ENCODE measurements at places on chromosomes 7 and 10.

DNA sequence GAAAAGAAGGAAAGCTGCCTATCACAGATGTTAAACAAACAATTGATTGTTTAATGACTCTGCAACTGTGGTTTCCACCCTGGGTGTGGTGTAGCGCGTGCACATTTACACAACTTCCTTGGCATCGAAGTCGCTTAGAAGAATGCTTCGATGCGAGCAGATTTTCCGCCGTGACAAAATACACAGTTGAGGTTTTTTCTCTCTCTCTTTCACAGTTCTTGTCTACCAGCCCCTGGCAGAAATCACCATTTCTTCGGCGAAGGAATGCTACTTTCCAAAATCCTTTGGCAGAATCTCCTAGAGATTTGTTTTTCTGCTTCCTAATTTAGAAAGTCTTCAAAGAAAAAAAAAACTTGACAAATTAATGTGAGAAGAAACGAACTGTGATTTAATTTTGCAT is 70.7 kb upstream of the C1QL3 start:
- DNase-seq, result no peak

DNA sequence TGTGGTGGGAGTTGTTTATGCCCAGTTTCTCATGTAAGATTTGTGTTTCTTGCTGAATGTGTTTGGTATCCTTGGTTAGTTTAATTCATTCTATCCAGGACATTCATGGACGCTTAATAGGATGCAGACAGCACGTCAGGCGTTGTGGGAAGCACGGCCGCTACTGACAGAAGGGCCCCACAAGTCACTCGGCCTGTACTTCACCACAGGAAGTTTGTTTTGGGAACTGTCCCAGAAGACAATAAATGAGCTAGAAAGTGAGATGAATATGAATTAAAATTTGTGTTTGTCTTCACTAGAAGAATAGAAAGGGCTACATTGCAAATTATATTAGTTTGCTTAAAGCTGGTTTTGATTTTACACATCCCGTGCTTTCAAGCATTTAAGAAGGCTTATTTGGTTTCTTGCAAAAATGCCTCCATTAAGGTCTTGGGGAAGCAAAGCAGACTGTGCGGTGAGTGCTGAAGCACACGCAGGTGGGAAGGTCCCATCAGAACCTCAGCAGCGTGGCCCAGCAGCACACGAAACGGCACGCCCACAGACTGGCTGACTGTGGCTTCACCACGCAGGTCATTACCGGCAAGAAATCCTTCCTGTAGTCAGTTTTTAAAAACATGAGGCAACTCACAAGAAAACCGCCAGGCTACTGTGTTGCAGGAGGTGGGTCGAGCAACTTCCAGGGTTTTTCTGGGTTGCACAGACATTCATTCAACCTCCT is 74.1 kb downstream of the VIPR2 start:
- DNase-seq, result no peak

GRCh38 chr7:37344886-37345579 is 103.6 kb downstream of the ELMO1 start:
- DNase-seq, result no peak

- DNase-seq, result no peak
Measured at GRCh38 chr10:122263971-122264370, 7.1 kb upstream of the BTBD16 start.

GRCh38 chr10:98610301-98610700 is 163.6 kb upstream of the HPS1 start:
- DNase-seq, result no peak

DNA sequence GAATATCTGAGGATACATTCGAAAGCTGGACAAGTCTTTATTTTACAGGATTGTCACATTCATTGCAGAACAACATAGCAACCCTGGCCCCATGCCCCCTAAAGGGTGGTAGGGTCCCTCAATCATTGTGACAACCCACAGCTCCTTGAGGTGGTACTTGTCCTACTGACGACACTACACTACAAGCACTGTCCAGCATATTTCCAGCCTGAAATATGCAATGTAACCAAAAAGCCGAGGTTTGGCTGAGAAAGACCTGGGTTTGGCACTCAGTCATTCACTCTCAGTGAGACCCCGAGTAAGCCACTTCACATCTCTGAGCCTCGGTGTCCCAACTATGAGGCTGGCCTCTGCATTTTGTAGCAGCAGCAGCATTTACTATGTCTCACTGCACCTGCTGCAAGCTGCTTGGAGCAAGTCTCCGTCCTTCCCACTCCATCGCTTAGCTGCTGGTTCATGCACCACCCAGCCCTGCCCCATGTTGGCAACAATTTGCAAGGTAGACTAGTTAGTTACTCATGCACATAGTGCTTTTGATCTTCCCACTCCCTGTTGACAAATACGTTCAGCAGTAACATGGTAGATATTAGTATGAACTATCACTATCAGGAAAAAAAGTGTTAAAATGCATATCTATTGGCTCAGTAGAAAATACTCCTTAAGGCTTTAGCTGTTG is 43.6 kb upstream of the TNPO3 start:
- no peak for DNase-seq

DNA sequence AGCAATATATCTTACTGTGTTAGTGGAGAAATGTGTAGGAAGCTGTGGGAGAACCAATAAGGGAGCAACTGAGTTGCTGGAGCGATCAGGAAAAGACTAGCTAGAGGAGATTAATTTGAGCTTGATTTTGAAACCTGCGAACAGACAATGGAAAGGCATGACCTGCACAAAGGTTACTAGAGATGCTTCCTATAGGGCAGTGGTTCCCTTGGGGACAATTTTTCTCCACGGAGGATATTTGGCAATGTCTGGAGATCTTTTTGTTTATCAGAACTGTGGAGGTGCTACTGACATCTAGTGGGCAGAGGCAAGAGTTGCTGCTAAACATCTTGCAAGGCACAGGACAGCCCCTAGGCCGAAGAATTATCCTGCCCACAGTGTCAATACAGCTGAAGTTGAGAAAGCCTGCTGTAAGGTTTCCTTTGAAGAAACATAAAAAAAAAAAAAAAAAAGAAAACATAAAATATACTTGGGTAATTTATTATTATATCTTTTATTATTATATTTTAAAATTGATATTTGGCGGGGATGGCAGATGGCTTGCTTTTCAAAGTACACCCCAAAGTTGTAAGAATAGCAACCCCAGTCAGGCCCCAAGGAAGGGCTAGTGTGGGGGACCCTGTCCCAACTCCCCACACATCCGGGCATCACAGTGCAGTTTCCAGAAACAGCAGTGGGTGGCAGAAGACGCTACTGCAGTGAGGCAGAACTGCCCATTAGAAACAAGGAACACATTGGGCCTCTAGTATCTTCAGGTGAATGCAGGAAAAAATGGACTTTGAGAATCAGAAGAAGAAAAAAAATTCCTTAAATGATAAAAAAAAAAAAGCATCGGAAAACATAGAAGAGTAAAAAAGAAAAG is 481.6 kb downstream of the SH2D4B start:
- DNase-seq, result no peak

DNA sequence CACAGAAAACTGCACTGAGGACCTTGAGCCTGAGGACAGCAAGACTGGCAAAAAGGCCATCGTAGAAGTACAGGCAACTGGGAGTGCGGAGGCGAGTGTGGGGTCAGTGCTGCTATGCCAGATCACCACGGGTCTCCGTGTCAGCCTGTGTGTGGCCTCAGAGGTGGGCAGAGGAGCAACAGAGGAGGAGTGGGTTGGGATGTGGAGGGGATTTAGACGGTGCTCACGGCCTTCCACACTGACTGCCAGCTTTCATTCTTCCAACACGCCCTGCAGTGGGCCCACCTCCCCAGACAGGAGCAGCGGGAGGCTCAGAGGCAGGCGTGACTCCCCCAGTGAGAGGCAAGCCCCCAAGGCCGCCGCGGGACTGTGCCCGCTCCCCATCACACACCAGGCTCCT is 17.0 kb upstream of the ZMIZ1 start:
- no peak for DNase-seq

GRCh38 chr10:62166331-62167131 is 102.1 kb downstream of the RTKN2 start:
- DNase-seq, result no peak

- DNase-seq, result no peak
Measured at GRCh38 chr7:115634633-115635032, 395.9 kb downstream of the TFEC start.

DNA sequence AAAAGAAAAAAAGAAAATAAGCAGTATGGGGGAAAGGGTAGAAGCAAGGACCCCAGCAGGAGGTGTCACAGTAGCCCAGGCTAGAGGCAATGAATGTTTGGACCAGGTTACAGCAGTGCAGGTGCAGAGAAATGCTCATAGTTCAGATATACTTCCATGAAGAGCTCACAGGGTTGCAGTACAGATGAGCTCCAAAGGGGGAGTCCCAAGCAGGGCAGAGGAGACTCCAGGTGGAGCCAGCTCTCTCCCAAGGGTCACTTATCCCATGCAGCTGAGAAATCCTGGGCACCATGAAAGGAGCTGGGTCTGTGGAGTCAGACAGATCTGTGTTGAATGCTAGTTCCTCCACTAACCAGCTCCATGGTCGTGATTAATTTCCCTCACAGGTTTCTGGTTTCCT is 174.9 kb downstream of the C7orf25 start:
- no peak for DNase-seq

- DNase-seq, result no peak
Measured at GRCh38 chr7:157524731-157525130, 187.9 kb downstream of the DNAJB6 start.

GRCh38 chr10:15237351-15237750 is 68.9 kb upstream of the NMT2 start:
- DNase-seq, result no peak

DNA sequence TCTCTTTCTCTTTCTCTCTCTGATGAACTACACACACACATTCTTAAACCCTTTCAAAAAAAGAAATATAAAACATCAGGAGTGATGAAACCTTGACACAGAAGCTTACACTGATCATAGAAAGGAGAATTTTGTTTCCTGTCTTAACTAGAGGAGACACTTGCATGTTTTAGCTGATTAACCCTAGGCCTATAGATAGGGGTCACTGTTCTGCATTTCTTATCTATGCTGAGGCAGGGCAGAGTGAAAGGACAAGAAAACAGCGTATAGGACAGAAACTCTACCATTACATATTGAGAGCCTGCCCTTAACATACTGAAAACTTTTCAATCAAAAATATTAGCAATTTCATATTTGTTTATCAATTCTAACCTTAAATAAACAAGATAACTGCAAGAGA is 680.6 kb upstream of the MBL2 start:
- DNase-seq, result no peak

DNA sequence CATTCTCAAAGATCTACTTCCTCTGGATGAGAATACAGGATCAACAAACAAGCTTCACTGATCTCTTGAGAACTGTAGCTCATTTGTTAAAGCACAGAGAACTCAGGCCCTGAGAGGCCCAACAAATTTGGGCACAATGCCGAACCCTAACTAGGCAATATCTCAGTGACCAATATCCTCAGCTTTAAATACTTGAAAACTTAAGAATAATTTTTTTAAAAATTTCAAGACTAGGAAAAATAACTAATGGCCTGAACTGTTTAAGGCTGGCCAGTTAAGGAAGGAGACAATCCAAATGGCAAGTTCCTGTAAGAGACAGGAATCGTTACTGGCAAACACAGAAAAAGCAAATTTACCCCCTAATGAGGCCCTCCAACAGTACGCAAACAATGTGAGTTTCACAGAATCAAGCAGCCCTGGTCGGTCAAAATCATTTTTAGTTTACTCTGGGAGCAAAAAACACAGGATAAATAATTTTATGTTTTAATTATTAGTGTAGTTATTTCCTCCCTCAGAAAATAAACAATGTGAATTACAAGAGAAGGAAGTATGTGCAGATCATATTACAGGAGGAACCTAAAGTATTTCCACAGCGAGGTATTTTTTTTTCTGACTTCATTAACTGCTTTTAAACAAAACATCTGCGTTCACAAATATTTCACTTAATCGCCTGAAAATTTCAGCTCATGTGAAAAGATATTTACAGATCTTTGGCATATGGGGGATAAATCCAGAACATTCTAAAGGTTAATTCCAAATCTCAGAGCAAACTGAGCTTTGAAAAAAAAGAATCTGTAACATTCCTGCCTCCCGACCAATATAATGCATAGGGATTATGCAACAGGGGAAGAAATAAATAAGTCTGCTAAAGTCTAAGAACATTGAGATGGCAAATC is 39.5 kb downstream of the NT5C2 start:
- DNase-seq, result no peak

- DNase-seq, result no peak
Measured at GRCh38 chr7:141785706-141786552, 4.1 kb upstream of the TAS2R5 start.

DNA sequence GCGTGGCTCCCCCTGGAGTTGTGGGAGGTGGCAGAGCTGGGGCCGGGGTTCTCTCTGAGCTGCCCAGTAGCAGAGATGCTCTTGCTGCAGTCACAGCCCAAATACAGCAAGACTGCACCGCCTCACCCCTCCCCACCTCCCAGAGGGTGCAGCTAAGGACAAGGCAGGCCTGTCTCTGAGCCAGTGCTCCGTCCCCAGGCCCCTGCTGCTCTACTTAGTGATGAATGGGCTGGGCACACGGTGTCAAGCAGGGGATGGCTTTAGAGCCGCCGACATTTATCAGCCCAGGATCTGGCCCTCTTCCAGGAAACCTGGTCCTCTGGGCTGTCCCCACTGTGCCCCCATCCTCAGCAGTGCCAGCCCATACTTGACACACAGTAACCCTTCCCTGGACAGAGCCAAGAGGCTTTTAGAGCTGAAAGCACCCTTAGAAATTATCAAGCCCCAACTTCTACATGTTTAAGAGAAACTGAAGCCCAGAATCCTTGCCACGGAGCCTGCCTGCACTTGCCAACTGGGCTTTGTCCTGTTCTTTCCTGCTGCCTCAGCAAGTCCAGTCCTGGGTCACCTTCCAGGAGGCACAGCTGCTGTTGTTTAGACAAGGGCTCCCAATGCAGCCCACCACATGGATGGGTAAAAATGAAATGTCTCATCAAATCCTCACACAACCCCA is 137.1 kb upstream of the UNC5B start:
- no peak for DNase-seq

DNA sequence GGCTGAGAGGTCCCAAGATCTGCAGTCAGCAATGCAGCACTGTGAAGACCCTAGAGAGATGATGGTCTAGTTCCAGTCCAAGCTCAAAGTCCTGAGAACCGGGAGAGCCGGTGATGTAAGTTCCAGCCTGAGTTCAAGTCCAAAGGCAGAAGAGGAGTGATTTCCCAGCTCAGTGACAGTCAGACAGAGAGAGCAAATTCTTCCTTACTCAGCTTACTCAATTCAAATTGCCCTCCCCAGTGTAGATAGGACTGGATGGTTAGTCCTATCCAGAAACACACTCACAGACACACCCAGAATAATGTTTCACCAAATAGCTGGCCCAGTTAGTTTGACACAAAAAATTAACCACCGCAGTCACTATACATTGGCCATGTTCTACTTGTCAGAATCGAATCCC is 185.5 kb upstream of the MYO3A start:
- no peak for DNase-seq

GRCh38 chr10:97336942-97337831 is 2.7 kb upstream of the FRAT2 start:
- no peak for DNase-seq

Data from stimulated activated CD8-positive, alpha-beta memory T cell treated with anti-CD3 and anti-CD28 coated beads, Interleukin-2, amount 100 ng/mL, for 1 hour (primary cell).